ENCODE measurements at places on chromosomes 2 and 18.

- ATAC-seq: no peak
These were observed 497 bp downstream of the DSC3 start for GRCh38 chr18:31042084-31042405.

DNA sequence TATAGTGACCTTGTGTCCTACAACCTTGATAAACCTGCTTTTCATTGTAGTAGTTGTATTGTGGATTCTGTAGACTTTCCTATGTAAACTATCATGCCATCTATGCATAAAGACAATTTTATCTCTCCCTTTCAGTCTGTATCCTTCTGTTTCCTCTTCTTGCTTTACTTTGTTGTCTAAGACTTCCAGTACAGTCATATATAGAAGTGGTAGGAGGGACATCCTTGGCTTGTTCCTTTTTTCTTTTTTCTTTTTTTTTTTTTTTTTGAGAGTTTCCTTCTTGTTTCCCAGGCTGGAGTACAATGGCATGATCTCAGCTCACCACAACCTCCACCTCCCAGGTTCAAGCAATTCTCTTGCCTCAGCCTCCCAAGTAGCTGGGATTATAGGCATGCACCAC, 39.7 kb downstream of the UBE2F start:
- ATAC-seq: no peak

DNA sequence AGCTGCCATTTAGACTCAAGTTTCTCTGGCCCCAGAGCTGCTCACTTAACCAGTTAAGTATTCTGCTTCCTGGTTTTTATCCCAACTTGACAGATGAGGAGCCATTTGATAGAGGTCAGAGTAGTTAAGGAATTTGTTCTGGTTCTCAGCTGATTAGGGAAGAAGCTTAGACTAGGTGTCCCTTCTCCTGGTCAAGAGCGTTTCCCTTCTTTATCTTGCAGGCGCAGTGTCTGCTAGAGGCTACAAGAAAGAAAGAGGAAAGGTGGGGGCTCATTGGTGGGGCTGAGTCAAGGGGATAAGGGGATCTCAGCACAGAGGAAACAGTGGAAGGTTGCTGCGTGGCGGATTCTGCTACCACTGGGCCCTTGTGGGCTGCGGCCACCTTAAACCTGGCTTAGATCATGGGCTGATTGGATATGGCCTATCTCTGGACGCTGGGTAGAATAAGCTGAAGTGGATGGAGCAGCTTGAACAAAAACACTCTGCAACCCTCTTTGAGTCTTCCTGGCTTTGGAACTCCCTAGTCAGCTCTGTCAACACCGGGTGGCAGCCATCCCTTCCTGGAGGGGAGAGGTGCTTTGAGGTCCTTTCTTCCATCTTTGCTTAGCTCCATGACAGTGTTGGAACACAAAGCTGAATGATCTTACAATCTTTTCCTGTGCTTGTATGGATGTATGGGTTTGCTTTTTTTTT, 70.8 kb downstream of the QPCT start:
- no peak for ATAC-seq

- no peak for ATAC-seq
These were observed 14.0 kb upstream of the MCFD2 start for GRCh38 chr2:46929612-46930011.

DNA sequence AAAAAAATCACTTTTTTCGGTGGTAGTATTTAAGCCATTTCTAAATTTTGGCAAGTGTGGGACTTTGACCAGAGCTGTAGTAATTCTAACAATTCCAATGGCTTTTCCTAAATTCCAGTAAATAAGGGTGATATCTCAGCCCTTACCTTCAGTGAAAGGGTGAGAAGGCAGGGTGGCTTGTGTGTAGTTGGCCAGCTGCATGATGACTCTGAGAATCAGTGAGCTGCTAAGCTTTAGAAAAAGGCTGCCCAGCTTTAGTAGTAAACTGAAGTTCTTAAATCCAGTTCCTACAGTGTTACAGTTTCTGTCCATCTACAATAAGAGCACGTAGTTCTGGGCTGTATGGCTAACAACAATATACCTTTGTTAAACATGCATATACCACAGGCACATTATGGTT, 42.0 kb downstream of the OXER1 start:
- no peak for ATAC-seq

- ATAC-seq: no peak
These were observed 52.9 kb upstream of the IMP4 start for GRCh38 chr2:130289780-130290179.

- ATAC-seq: no peak
These were observed 11.3 kb upstream of the YPEL5 start for GRCh38 chr2:30135541-30135940.

GRCh38 chr18:33210575-33211189, 229.8 kb downstream of the CCDC178 start:
- ATAC-seq: no peak

- ATAC-seq: no peak
These were observed 5.2 kb upstream of the MRPL33 start for GRCh38 chr2:27766287-27766661.

DNA sequence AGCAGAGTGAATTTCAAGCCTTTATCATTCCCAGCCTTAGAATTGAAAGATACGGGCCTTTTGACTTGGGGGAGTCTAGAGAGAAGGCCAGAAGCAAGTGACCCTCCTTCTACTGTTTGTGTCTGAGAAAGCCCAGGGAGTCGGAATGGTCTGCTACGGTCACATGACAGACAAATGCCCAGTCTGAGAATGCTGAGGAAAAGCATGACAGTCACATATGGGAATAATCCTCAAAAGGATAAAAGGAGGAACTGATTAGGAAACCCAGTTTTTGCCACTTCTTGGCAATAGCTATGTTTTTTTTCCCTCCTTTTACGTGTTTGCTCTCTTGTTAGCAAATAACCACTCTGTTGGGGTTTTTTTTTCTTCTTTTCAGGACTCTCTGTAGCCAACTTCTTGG, 38.1 kb upstream of the HNRNPA3 start:
- no peak for ATAC-seq

GRCh38 chr2:467543-467891, 179.6 kb upstream of the ALKAL2 start:
- no peak for ATAC-seq

DNA sequence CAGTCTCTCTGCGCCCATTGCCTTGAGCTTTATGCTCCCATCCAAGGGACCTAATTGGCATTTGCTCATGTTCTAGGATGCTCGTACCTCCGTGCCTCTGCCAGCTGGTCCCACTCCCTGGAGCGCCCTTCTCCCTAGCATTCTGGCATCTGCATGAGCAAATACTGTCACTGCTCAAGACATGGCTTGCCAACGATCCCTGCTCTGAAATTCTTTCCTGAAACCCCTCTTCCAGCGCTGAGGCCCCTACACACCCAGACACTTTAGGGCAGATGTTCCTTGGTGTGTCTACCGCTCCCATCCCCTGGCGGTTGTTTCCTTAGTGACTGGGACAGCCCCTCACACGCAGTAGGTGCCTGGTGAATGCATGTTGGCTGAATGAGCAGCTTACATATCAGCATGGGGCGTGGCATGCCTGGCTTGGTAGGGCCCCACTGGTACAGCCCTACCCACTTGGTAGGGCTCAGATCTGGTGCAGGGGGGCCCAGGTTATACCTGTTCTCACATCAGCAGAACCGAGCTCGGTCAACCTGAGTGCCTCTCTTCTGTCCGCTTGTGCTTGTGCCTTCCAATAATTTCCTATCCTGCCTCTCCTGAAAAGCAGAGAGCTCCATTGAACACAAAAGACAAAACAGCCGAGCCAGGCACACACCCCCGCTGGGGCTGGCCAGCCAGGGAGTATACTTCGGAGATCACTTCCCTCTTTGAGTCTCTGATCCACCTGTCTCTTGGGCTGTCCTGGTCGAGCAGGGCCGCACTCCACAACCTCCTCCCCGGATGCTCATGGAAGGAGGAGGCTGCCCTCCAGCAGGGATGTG, 59.2 kb downstream of the INHBB start:
- no peak for ATAC-seq

DNA sequence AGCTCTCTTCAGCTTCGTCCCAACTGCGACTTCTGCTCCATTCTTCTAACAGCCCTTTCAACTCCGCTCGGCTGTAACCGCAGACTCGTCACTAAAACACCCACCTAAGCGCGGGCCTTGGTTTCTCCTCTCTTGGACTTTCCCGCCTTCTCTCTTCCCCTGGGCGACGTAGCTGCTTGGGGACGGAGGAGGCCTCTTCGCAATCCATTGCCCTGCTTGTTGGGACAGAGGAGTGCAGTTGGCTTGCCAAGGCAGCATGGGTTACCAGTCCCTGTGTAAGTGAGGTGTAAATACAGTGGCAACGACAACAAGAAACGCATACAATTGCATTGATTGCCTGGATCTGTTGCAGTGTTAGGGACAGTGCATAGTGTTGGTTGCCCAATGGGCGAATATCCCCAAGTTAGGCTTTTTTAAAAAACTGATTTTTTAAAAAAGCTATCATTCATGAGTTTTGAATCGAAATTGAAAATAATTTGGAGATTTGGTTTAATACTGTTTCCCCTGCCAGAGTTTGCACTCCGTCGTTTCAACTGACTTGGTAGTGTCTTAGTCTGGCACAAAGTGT, 484 bp upstream of the DARS1 start:
- peak; percentile 55 for ATAC-seq

GRCh38 chr2:88669482-88670214, 21.8 kb upstream of the RPIA start:
- ATAC-seq: no peak

Data from activated CD4-positive, CD25-positive, alpha-beta regulatory T cell treated with anti-CD3 and anti-CD28 coated beads, Interleukin-2, amount 50 U/mL, for 24 hours (primary cell).